ENCODE measurements at places on chromosomes 7 and 10.

DNA sequence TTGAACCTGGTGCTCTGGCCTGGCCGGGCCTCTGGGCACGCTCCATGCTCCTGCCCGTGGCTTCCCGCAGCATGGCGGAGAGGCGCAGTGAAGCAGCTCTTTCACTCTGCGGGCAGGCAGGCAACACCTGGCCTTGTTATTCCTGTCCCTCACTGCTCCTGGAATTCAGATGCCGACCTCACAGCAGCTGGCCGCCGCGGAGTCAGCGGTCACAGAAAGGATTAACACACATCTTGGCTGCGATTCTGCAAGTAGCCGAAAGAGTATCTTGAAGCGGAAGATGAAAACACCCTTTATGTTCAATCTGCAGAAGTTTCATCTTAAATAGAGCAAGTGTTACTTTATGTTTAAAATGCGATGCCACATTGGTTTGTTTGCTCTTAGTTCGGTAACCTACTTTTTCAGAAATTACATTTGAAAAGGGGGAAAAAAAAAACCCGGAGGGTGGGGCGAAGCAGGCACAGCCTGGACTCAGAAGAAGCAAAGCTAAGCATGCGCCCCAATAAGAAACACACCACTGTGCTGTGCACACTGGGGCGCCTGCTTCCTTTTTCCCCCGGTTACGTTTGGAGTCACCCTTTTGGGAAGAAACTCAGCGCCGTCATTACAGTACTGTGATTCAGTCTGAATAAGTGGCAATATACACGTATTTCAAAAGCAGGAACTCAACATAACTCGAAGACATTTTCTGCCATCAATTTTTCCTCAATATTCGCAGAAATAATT is 42.3 kb downstream of the BRI3 start:
- no peak for DNase-seq

DNA sequence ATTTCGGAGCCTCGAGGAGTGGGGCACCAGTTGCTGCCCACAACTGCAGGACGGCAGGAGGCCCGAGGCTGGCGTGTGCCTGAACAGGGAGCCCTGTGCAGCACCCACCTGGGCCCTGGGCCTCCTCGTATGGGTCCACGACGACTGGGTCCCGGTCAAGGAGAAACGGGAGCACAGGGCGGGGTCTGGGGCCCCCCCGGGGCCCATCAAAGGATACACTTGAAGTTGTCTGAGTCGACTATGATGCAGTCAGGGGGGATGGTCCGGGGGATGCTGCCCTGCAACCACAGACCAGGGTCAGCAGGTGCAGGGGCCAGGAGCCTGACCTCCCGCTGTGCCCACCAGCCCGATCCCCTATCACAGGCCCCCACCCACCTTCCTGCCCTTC is 28.5 kb upstream of the NKX6-2 start:
- DNase-seq = no peak

GRCh38 chr10:33720161-33720560 is 385.7 kb upstream of the NRP1 start:
- DNase-seq = no peak

- no peak for DNase-seq
Observed at GRCh38 chr7:74455928-74456327, 2.2 kb downstream of the GTF2IRD1 start.

DNA sequence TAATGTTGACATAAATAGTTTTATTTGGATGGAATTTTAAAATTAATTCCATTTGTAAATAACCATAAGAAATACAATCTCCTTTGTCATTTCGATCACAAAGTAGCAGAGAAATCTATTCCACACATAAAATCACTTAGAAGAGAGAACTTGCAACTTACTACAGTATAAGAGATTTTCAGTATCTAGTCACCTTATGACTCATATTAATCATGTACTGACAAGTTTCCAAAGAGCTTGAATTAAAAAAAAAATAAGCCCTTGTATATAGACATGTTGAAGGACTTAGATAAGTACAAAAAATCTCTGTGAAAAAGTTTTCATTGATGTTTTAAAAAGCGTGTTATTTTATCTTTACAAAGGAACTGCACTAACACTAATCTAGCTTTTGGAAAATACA is 207.1 kb upstream of the ETV1 start:
- DNase-seq = no peak

GRCh38 chr7:5776894-5777660 is 4.4 kb downstream of the RNF216 start:
- DNase-seq = no peak

GRCh38 chr10:79249186-79250121 is 97.8 kb upstream of the PPIF start:
- DNase-seq = no peak

DNA sequence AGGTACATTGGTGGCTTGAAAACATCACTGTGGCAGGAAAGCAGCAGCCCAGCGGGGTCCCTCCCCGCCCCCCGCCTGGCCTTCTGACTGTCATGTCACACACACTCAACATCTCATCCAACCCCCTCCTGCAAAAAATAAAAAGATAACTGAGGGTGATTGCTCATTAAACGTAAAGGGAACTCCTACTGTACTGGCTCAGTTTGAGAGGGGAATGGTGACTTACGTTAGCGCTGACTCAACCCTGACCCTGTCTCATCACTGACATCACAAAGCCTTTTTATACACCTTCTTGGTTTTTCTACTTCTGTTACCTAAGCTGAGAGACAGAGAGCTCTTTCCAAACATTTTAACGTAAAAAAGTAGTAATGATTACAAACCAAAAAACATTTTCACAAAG is 48.8 kb downstream of the ADARB2 start:
- DNase-seq = no peak

GRCh38 chr7:45654341-45654740 is 80.2 kb downstream of the ADCY1 start:
- no peak for DNase-seq

DNA sequence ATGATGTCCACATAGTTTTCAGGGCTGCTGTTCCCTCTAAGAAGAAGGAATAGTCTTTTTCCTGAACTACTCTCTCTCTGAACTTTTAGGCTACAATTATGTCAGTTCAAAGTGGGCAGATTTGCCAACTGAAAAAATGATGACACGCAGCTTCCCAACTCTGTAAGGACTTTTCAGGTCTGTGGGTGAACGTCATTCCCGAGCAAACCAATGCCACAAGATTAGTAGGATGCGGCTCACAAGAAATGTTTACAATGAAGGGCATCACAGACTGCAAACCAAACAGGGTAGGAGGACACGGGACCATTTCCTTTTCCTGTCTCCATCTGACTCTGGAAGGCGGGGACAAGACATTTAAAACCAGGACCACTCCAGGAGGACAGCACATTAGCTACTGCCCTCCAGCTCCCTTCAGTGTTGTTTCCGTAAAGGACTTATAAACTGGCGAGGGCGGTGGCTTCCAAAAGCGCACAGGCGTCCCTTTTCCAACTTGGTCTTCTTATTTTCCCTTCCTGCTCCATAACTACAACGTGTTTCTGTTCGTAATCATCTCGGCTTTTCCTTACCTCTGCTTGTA is 539 bp upstream of the MKLN1 start:
- DNase-seq = no peak

- no peak for DNase-seq
Observed at GRCh38 chr10:45440511-45441062, 66.6 kb downstream of the ALOX5 start.

DNA sequence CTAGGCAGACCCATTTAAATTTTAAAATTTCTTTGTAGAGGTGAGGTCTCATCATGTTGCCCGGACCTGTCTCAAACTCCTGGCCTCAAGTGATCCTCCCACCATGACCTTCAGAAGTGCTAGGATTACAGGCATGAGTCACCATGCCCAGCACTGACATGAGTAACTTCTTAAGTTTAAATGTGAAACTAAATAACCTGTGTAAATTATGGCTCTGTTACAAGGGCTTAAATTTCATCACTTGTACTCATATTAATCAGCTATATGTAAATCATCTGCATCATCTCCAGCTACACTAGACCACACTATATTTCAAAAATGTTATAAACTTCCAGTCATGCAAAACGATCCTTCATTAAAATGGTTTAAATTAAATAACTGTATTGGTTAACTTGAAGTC is 56.1 kb downstream of the ATAD1 start:
- no peak for DNase-seq

GRCh38 chr10:13719425-13719824 is 132.7 kb downstream of the PRPF18 start:
- no peak for DNase-seq

GRCh38 chr10:88076027-88076880 is 212.8 kb downstream of the PTEN start:
- DNase-seq = no peak

GRCh38 chr7:33841705-33842129 is 63.6 kb upstream of the BMPER start:
- DNase-seq = no peak

GRCh38 chr7:45244981-45245380 is 87.4 kb downstream of the RAMP3 start:
- no peak for DNase-seq

GRCh38 chr7:89837515-89837914 is 316.8 kb upstream of the STEAP1 start:
- DNase-seq = no peak

- DNase-seq = no peak
Observed at GRCh38 chr7:30146127-30146612, 11.4 kb downstream of the MTURN start.

DNA sequence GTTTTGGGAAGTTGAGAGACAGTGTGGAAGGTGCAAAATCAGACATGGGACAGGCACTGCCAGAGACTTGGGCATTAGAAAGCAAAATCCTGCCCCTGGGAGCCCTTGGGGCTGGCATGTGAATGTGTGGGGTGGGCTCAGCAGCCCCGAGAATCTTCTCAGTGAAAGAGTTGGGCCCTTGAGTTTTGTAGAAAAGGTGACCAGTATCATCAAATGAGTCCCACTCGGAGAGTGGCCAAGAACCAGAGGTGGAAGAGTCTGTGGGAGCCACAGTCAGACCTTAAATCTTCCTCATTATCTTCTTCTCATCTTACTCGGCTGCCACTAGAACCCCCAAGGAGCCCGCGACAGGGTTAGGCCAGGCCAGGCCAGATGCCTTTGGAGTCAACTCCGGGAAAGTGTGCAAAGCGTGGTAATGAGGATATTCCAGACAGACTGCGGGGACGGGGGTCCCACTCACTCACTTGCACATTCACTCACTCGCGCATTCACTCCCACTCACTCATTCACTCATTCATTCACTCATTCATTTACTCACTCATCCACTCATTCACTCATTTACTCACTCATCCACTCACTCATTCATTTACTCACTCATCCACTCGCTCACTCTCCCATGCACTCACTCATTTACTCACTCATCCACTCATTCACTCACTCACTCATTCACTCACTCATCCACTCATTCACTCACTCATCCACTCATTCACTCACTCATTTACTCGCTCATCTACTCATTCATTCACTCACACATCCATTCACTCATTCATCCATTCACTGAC is 74.9 kb downstream of the CARD11 start:
- DNase-seq = no peak

- DNase-seq = no peak
Observed at GRCh38 chr10:49365675-49366415, 30.0 kb downstream of the DRGX start.

DNA sequence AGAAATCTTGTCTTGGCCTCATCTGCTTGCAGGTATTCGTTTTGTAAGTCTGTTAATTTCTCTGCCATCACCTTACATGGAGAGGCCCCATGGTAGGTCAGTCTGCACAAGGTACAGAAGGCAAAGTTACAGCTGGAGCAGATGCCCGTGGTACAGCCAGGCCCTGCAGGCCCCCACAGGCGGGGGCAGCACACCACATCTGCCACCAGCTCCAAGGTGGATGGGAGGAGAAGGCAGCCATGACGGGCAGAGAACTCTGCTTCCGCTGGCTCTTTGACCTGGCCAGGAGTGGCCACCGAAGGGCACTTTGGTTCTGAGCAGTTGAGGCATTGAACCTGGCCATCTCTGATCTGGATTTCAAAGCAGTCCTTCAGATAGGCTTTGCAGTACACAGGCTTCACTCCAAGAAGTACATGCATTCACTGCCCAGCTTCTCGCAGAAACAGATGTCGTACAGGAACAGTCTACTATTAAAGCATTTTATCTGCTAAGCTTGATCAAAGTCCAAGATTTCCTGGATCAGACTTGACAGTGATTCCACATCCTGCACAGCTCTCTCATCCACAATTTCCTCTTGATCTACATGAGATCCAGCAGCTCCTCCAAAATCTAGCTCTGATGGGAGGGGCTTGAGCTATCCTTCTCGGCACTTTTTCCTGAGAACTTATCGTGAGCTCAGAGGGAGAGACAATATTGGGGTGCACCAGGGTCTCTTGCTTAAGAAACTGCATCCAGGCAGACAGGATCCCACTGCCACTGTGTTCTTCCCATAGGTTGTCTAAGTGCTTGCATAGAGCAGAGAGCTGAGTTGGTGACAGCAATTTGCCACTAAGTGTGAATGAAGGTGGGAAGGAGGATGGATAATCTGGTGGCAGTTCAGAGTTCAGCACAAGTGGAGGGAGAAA is 120.7 kb downstream of the TRRAP start:
- no peak for DNase-seq

DNA sequence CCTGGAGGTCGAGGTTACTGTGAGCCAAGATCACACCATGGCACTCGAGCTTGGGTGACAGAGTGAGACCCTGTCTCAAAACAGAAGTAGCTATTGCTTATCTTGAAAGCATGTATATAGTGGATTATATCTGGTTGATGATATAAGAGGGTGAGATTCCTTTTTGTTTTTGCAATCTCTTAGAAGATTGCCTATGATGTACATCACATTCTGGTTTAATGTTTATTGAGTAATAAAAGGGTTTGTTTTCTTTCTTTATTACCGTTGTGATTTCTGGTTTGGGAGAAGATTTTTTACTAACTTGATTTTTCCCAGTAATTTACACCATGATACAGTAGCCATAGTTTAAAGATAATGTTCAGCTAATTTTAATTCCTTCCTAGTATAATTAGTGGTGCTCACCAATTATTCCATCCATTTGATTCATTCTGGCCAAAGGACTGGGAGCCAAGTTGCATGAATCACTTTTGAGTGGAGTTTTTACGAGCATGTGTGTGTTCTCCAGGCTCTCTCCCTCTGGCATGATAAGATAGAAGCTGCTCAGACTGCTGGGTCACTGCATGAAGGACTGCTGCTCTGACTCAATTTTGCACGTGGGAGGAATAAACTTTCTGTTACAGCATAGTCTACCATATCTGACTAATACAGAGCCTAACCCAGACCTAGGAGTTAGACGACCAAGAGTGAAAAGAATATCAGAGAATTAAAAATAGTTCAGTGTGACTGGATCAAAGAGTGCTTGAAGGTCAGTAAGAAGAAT is 13.5 kb upstream of the TSPAN13 start:
- DNase-seq = no peak

DNA sequence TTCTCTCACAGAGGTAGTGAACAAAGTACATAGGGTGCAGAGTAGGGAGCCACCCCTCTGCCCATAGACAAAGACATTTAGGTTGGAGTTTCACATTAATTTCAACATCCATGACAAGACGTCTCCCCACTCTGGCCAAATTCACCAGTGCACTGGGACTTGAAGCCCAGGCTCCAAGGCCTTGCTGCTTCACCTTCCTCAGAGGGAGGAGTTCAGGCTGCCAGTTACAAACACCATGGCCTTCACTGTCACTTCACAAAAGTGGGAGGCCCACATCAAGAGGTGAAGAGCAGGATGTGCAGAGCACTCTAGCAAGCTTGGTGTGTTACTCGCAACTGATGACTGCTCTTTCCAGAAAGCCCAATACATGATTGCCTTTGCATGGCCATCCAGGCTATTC is 15.8 kb upstream of the ARHGAP22 start:
- no peak for DNase-seq

- no peak for DNase-seq
Observed at GRCh38 chr7:113519472-113519871, 399.3 kb downstream of the PPP1R3A start.

- no peak for DNase-seq
Observed at GRCh38 chr7:149229526-149229925, 9.9 kb upstream of the ZNF212 start.

- DNase-seq = no peak
Observed at GRCh38 chr10:67433276-67433675, 262.7 kb downstream of the CTNNA3 start.

Measured in hypothalamus (tissue), 51 donors.